ENCODE measurements at places on chromosomes 4 and X. TPM values are rescaled to one million over a fixed set of nuclear protein-coding genes. Genes with fewer than 3 reads are reported as not detected.

DNA sequence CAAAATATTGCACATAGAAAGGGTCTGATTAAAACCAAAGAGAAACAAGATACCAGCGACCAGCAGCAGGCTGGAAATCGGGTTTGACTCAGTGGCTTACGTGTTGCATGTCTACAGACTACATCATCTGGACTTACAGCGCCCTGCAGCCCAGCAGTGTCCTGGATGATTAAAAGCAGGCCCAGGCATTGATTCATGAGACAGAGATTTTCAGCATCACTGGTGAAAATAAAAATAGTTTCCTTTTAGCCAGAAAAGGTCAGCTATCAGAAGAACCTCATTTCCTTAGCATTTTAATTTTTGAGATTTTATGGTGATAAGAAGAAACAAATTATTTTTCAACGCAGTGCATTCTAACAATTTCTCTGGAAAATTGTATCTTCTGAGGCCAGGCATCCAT is 190.6 kb downstream of the PTTG2 start:
- H3K36me3 ChIP-seq = no peaks in the 10 kb centered on the region
- H3K4me1 ChIP-seq = peaks cover 30% of the 10 kb centered on the region
- H3K27ac ChIP-seq = no peak overlapping the region
- no peak overlapping the region for H3K4me3 ChIP-seq
- no peak for DNase-seq

- peak overlapping the region; percentile 44 for H3K27ac ChIP-seq
- H3K27me3 ChIP-seq = no peaks in the 10 kb centered on the region
- H3K36me3 ChIP-seq = no peaks in the 10 kb centered on the region
- peaks cover 28% of the 10 kb centered on the region for H3K4me1 ChIP-seq
- no peak overlapping the region for H3K4me3 ChIP-seq
Observed at GRCh38 chr4:182042945-182043344, 200.3 kb upstream of the TENM3 start.

Gene NLGN3
- total RNA-seq = 3.5 TPM

GRCh38 chrX:112839856-112840255 is 775 bp downstream of the AMOT start:
- no peaks in the 10 kb centered on the region for H3K36me3 ChIP-seq
- peaks cover 78% of the 10 kb centered on the region for H3K4me1 ChIP-seq
- H3K27ac ChIP-seq = peak overlapping the region; percentile 98

- no peak overlapping the region for H3K27ac ChIP-seq
- no peaks in the 10 kb centered on the region for H3K36me3 ChIP-seq
- peaks cover 13% of the 10 kb centered on the region for H3K4me1 ChIP-seq
- no peak for DNase-seq
Observed at GRCh38 chr4:184955636-184956035, 62.7 kb upstream of the HELT start.

DNA sequence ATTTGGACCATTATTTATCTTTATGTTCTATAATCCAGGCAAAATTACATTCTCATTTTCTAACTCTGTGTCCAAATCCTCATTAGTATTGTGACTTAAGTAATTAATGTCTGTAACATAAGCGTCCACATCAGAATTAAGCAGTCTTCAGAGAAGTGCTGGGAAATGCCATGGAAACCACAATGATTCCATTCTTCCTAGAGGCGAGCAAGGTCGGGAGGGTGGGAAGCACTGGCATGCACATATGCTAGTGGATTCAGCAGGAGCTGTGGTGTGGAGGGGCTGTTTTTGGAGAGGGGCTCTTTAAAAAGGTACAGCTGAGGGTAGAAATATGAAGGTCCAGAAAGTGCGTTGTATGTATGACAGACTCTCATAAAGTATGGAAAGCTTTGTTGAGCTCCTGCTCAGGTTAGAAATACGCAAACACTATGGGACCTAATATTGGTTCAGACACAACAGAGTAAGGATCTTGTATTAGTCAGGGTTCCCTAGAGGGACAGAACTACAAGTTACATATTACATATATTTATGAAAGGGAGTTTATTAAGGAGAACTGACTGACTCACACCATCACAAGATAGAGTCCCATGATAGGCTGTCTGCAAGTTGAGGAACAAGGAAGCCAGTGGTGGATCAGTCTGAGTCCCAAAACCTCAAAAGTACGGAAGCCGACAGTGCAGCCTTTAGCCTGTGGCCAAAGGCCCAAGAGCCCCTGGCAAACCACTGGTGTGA is 61.5 kb downstream of the GLRA2 start:
- H3K4me1 ChIP-seq = no peaks in the 10 kb centered on the region
- no peaks in the 10 kb centered on the region for H3K36me3 ChIP-seq
- H3K4me3 ChIP-seq = no peak overlapping the region
- DNase-seq = no peak

DNA sequence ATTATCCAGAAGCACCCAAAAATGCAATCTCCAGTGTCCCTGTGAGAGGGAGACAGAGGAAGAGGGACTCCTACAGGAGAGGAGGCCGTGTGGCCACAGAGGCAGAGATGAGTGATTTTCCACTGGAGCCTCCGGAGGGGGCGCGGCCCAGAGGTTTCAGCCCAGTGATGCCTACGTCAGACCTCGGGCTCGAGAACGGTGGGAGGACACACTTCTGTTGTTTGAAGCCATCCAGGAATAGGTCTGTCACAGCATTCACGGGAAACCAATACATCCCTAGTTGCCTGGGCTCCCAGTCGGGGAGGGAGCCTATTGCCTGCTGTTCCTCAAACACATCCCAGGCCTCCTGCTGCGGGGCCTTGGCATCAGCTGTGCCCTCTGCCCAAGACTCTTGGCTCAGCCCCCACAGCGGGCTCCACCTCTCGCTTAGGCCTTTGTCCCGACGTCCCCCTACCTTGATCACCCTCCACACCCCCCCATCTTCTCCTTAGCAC is 39.2 kb upstream of the HMX1 start:
- no peak overlapping the region for H3K4me3 ChIP-seq
- H3K36me3 ChIP-seq = no peaks in the 10 kb centered on the region
- no peak overlapping the region for H3K27ac ChIP-seq

Gene RHOXF2
- not detected for total RNA-seq

DNA sequence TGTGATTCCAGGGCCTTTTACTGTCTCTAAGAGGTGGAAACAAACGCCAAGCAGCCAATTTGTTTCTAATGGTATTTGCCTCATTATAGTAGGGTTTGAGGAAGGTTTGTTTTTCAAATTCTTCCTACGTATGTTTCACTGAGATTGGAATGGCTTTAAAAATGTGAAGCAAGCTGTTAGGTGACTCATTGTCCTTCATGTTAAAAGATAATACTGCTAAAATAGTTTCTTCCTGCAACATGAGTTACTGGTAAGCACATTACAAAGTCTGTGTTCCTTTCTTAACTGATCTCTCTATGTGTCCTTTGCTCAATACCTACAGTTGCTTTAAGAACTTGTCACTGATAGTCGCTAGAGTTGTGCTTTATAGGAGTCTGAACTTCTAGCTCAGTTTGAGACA is 1183.9 kb downstream of the RPA4 start:
- no peaks in the 10 kb centered on the region for H3K27me3 ChIP-seq
- H3K4me1 ChIP-seq = peaks cover 50% of the 10 kb centered on the region
- peak overlapping the region; percentile 94 for H3K27ac ChIP-seq
- H3K36me3 ChIP-seq = no peaks in the 10 kb centered on the region
- H3K4me3 ChIP-seq = no peak overlapping the region
- no peak for DNase-seq

DNA sequence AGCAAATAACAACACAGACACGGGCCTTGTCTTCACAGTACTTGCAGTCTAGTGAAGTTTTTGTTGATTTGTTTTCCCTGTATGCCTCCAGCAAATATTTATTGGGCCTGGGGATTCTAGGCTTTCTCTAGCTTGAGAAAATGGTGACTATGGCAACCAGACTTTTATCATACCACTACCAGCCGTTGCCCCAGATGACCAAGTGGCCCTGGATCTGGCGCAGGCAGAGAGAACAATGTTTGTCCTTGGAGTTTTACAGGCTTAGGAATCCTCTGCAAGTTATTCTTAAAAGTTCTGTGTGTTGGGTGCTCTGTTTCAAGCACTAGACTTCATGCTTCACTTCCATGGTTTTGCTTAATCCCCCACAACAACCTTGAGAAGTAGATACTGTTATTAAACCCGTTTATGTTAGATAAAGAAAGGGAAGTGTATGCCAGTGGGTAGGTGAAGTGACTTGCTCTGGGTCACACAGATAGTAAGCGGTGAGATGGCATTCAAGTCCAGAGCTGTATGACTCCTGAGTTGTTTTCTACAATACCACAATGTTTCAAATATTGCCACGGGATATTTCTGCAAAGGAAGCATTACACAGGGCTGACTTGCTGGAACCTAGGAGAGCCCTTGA is 94.6 kb downstream of the AKAP4 start:
- no peak overlapping the region for H3K4me3 ChIP-seq
- DNase-seq = no peak
- H3K4me1 ChIP-seq = no peaks in the 10 kb centered on the region
- H3K27me3 ChIP-seq = no peaks in the 10 kb centered on the region
- H3K36me3 ChIP-seq = peaks cover 3% of the 10 kb centered on the region

Gene MMAA
- total RNA-seq = 8.4 TPM

Gene CDK16
- 216 TPM for total RNA-seq

- no peaks in the 10 kb centered on the region for H3K27me3 ChIP-seq
- no peak overlapping the region for H3K27ac ChIP-seq
Observed at GRCh38 chrX:13876652-13877051, 59.8 kb upstream of the GPM6B start.

Gene MECP2
- 57.8 TPM for total RNA-seq

- no peak overlapping the region for H3K27ac ChIP-seq
- no peaks in the 10 kb centered on the region for H3K4me1 ChIP-seq
- H3K27me3 ChIP-seq = no peaks in the 10 kb centered on the region
- H3K36me3 ChIP-seq = no peaks in the 10 kb centered on the region
- H3K4me3 ChIP-seq = no peak overlapping the region
Observed at GRCh38 chrX:128759745-128760144, 707.5 kb upstream of the ACTRT1 start.

Gene CFAP47
- 0.34 TPM for total RNA-seq

DNA sequence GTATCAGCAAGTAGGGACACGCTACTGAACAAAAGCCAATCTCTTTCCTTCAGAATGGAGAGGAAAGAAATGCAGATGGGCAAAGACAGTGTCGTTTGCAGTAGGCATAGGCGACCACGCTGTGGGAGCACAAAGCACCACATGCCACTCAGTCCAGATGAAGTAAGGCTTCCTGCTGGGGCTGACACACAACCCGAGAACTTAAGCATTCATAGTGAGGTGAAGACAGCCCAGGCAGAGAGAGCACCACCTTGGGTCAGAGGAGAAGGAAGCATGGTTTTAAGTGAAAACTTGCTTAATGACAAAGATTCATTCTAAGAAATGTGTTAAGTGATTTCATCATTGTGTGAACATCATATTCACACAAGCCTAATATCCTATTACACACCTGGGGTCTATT is 238.8 kb downstream of the MGST2 start:
- H3K27ac ChIP-seq = no peak overlapping the region
- H3K36me3 ChIP-seq = peaks cover 16% of the 10 kb centered on the region
- H3K27me3 ChIP-seq = no peaks in the 10 kb centered on the region
- peaks cover 56% of the 10 kb centered on the region for H3K4me1 ChIP-seq
- no peak overlapping the region for H3K4me3 ChIP-seq

DNA sequence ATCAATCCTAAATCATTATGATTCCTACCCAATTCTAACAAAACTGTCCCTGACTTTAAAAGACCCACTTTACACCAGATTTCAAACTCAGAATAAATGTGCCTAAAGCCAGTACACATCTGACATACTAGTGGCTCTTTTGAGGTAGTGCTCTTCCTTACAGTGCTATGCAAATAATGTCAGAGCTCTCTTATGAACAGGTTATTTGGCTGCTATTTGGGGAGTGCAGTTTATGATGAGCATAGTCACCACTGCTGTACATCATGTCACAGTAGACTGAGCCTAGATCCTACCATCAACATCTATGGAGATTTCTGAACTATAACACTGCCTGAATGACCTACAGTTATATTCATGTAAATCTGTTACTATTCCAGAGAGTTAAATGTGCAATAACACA is 50.4 kb upstream of the PAGE5 start:
- no peaks in the 10 kb centered on the region for H3K36me3 ChIP-seq
- H3K27me3 ChIP-seq = peaks cover 2% of the 10 kb centered on the region
- H3K4me3 ChIP-seq = no peak overlapping the region
- H3K27ac ChIP-seq = no peak overlapping the region
- no peak for DNase-seq

GRCh38 chr4:53747401-53747800 is 156.1 kb upstream of the LNX1 start:
- no peak for DNase-seq
- H3K36me3 ChIP-seq = no peaks in the 10 kb centered on the region
- H3K27me3 ChIP-seq = peaks cover 1% of the 10 kb centered on the region
- H3K4me3 ChIP-seq = no peak overlapping the region
- H3K4me1 ChIP-seq = no peaks in the 10 kb centered on the region
- no peak overlapping the region for H3K27ac ChIP-seq

Gene CT47B1
- total RNA-seq = not detected

Gene PFKFB1
- total RNA-seq = 1.1 TPM

DNA sequence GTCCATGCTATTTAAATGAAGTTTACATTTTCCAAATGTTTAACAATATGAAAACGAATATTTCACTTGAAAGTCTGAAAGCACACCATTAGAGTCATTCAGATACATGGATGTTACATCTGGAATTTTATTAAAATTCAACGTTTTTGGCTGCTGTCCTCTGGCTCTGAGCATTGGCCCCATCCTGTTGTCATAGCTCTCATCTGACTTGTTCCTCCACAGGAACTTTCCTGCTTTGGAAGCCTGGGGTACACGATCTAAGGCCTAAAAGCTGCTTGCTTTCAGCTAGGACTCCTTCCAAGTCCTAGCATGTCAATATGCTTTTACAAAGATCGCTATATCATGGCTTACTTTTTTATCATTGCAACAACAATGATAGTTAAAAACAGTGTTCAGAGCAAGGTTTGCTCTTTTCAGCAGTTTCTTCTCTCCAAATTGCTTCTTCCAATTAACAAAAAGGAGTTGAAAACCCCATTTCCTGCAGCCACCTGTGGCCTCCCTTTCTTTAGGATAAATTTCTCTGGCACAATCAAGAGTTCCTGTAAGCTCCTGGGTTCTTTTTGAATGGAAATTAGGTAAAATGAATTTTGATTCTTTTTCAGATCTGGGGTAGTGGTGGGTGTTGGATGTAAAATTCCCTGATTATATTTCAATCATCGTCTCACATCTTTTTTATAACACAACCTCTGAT is 413.4 kb upstream of the AGA start:
- no peaks in the 10 kb centered on the region for H3K27me3 ChIP-seq
- no peak overlapping the region for H3K27ac ChIP-seq
- peaks cover 2% of the 10 kb centered on the region for H3K4me1 ChIP-seq
- no peaks in the 10 kb centered on the region for H3K36me3 ChIP-seq

Gene BST1
- total RNA-seq = 0.58 TPM
